ENCODE measurements at places on chromosomes 1 and 21.
A peak's percentile ranks its signal among the peaks of the same experiment; 100 is the strongest.

DNA sequence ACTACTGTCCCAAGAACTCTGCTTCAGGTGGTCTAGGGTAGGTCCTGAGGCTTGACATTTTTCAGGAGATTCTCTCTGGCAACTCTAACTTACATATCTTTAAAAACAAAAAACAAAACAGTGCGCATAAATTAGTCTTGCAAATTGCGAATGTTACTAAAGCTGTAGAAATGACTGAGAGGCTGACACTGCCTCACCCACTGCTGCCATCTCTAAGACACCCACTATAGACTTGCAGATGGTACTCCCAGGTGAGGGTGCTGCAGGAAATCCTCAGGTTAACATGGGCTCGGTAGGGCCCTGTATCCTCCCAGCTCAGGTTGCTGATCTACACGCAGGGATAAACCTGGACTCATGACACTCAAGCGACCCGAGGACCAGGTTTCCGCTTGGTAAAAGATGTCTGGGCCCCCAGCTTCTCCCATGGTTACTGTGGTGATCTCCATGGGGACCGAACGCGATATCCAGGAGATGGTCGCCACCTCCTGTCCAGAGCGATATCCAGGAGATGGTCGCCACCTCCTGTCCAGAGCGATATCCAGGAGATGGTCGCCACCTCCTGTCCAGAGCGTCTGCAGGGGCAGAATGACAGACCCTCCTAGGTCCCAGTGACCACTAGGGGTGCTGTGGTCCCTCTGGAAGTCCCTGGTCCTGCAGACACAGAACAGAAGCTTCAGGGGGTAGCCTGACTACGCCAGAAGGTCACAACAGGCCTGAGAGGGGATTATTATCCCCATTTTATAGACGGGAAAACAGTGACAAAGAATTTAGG is 16.2 kb upstream of the LY9 start:
- peak; percentile 1 for DNase-seq

DNA sequence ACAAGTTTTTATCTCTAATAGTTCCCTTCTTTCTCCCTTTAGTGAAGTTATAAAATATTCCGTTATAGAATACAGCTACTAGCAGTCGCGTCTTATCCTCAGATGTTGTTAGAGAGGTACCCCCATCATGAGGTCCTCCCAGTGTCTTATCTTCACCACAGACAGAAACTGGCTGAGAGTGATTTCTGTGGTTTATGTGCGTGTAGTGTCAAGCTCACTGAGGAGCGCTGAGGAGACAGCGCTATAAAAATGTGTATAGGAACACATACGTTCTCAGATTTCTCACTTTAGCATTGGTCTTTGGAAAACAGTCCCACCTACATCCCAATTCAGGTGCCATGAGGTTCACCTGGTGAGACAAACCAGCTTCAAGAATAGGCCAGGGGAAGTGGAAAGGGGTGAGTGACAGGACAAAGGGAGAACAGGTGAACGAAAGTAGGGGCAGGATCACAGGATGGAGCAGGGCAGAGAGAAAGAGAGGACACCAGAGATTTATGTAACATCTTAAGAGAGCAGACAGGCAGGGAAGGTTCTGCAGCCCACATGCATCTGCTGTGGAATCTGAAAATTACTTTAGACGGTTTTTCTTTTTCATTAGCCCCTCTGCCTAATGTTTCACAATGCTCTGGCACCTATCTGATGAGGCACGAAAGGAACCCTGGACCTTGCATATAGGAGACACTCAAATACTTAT is 2.7 kb upstream of the PLEKHO1 start:
- no peak for DNase-seq

- DNase-seq, result no peak
Observed at GRCh38 chr1:7187112-7187493, 401.8 kb downstream of the CAMTA1 start.

DNA sequence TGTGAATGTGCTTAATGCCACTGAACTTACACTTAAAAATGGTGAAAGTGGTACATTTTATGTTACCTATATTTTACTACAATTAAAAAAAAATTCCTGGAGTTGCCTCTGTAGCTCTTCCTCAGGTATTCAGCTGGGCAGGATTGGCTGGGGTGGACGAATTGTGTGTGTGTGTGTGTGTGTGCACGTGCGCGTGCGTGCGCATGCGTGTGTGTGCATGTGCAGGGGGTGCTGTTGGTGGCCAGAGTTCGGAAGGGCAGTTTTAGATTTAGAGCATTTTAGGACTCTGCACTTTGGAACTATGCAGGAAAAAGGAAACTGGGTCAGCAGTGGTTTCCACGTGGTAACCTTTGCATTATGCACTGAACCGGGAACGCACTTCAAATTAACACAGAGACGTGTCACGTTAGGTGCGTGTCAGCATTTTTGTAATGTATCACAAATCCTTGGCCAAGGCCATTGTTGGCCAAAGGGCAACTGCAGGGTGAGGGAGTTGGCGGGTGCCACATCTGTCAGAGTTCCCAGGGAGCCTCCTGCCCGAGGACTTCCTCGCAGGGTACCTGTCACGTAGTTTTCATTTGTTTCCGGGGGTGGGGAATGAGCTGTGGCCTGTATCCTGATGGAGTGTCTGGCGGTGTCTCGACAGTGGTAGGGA is 312.8 kb downstream of the CAMTA1 start:
- DNase-seq, result no peak

- no peak for DNase-seq
Observed at GRCh38 chr1:188778578-188778977, 1699.1 kb downstream of the BRINP3 start.

DNA sequence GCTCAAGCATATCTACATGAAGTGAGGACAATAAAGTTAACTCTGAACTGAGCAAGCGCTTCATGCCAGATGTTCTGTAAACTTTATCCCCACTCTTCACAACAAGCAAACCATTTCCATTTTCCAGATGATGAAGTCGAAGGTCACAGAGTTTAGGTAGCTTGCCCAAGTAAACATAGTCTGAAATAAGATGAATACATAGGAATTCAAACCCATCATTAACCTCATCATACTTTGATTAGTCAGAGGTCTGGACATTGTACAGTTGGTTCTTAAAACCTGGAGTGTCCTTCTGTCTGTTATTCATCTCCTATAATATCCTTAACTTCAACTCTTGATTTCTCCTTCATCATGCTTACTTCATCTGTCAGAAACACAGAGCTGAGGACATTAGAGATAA is 180.3 kb upstream of the C8B start:
- DNase-seq, result no peak

GRCh38 chr1:220182656-220183055 is 88.7 kb downstream of the IARS2 start:
- no peak for DNase-seq

GRCh38 chr1:147892731-147893214 is 9.8 kb upstream of the GJA8 start:
- DNase-seq, result peak; percentile 40

GRCh38 chr1:83043244-83043643 is 955.7 kb downstream of the TTLL7 start:
- no peak for DNase-seq
